ENCODE measurements at places on chromosomes 6 and 20.

DNA sequence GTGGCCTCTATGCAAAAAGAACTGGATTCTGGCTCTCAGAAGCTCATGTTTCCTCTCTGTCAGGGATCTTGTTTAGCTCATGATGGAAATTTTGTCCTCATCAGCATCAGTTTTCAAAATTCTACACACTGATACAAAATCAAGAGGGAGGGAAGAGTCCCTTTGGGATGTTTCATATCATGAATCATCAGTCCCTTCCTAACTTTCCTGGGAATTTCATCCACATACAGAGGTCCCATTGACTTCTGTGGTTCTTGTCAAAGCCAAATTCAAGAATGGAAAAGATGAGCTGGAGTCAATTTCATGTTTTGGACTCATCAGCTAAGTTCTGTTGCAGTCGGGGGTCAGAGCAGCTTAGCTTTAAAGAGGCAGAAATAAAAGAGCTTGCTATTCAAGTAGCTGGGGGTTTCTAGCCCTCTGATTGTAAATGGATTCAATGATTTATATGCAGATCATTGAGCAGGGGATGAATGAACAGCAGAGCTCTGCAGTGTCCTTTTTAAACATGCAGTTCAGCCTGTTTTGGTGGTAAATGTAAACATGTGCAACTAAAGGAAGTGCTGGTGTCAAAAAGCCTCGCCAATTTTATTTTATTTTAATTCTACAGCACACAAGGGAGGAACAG is 21.3 kb upstream of the TMEM14A start:
- DNase-seq, result no peak

GRCh38 chr6:150967910-150968309 is 102.4 kb downstream of the MTHFD1L start:
- DNase-seq, result no peak

- DNase-seq, result no peak
Observed at GRCh38 chr6:13068586-13069210, 259.6 kb downstream of the TBC1D7 start.

DNA sequence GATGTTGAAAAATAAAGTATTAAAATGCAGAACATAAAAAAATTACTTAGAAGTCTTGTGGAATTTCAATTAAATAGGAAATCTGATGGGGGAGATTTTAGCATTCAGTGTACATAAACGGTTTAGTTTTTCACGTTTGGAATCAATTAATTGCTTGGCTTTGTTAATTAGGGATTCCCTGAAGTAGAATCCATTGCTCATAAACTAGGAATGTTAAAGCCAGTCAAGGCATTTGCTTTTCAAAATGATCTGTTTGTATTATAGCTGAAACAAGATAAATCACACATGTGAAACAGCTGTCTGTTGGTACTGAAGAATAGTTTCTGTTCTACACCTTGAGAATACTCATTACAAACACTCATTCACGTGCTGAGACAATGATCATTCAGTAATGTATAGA is 297.9 kb downstream of the TBC1D7 start:
- no peak for DNase-seq

DNA sequence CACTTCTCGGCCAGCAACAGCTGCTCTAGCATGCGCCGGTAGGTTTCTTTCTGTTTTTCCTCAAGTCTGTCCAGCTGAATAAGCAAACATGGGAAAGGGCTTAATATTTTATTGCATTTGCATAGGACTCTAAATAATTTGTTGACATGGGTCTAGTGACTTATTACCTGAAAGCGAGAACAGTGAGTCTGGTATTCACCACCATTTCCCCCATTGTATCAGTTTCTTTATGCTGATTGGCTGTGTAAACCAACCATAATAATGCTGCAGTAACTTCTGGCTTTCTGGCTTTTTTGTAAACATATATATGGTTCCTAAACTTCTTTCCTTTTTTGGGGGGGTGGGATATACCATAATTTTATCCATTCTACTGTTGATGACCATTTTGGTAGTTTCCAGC is 69.1 kb upstream of the TMEM30A start:
- no peak for DNase-seq

DNA sequence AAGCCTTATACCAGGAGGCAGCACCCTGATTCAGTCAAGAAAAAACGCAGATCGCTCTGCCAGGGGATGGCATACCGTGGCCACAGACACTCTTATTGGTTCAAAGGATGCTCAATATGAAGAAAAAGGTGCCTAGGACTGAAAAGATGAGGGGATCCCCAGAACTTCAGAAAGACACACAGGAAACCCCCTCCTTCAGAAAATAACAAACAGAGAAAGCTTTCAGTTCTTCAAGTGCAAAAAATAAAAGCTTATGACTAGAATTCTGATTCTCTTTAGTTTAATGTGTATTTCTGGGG is 17.7 kb upstream of the MYB start:
- DNase-seq, result no peak

DNA sequence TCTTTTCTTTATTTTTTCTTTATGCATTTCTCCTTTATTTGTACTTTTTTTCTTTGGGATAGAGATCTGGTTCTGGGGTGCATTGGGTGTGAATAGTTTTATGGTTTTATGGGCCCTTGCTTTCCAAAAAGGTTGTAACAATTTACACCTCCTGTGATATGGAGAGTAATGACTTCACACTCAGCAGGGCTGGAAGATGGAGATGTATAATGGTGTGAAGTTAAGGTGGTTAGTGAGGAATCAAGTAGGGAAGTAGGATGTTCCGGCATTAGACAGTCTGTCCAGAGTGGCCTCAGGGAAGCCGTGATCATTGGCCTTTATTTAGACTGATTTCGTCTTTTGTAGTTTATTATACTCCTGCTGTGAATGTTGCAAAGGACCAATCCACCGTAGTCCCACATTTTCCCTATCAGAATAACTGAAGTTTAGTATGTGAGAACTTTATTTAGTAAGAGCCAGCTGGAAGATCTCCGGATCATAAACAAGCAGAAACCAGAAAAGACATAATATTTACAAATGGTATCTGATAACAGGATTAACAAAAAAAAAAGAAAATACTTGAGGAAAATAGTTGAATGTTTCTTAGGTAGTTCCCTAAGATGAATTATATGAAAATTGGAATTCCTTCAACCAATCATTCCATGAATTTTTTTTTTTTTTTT is 255.5 kb downstream of the TBC1D7 start:
- no peak for DNase-seq

- DNase-seq, result no peak
Observed at GRCh38 chr6:163589387-163589786, 174.9 kb downstream of the QKI start.

DNA sequence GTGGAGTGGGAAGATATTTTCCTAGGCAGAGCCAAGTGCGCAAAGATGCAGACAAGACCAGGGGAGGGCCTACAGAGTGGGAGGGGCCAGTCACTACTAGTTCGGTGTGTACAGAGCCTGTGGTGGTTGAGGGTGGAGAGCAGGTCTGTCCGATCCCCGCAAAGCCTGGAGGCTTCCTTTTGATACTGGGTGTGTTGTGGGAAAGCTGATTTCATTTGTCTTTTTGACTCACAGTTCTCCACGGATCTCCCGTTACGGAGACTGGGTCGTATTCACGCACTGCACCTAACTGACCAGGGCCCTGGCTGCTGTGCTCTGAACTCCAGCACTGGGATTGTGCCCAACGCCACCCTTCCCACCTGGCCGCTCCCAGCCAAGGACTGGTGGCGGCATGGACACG is 1.4 kb upstream of the TIAM2 start:
- DNase-seq, result no peak
